ENCODE measurements at places on chromosomes 7 and 10.

DNA sequence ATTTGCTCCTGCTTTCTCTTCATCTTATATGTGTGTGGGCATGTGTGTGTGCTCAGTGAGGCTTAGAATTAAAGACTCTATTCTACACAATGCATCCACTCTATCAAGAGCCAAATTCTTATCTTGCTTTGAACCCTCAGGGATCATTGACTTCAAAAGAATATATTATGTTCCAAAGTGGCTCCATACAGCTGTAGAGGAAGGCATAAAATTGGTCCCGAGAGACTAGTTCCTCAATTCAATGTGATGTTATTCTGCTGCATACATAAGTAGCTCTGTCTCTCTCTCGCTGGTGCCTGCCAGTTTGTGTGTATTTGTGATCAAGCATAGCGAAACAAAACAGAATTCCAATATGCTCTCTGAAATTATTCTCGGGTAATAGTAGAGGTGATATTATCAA lies 997.9 kb upstream of the POT1 start:
- no peak for DNase-seq

DNA sequence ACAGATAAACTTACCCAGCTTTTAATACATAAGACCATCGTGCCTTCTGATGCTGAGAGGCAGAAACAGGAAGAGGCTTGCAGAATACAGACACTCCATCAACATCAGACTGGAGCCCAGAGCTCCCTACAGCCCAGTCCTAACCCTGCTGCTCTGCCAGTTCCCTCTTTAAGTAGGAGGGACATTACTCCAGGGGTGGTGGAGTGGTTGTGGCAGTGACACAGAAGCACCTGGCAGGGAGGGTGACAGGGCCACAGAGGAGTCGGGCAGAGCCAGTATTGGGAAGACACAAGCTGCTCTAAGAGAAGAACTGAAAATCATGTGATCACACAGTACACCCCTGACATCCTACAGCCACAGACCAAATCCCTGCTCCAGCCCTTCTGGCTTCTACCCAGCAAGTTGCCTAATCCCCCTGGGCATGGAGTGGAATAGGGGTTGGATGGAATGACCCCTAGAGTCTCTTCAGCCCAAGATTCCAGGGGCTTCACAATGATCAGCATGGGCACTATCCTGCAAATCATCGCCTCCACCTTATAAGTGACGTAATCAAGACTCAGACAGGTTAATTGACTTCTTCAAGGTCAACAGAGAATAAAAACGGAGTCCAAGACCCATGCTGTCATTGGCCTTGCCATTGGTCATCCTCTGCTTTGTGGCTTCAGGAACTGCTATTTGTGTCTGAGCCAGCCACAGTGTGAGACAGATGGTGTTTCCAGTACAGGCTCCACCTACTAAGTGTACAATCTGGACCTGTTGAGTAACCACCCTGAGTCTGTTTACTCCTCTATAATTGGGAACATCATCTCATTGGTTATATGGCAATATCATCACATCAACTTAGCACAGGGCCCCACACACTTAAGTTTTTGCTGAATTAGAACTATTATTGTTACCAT lies 61.1 kb upstream of the ZMIZ1 start:
- no peak for DNase-seq

GRCh38 chr7:120229084-120229483 lies 43.9 kb upstream of the KCND2 start:
- DNase-seq = no peak

GRCh38 chr7:86928308-86928707 lies 131.1 kb downstream of the ELAPOR2 start:
- no peak for DNase-seq

DNA sequence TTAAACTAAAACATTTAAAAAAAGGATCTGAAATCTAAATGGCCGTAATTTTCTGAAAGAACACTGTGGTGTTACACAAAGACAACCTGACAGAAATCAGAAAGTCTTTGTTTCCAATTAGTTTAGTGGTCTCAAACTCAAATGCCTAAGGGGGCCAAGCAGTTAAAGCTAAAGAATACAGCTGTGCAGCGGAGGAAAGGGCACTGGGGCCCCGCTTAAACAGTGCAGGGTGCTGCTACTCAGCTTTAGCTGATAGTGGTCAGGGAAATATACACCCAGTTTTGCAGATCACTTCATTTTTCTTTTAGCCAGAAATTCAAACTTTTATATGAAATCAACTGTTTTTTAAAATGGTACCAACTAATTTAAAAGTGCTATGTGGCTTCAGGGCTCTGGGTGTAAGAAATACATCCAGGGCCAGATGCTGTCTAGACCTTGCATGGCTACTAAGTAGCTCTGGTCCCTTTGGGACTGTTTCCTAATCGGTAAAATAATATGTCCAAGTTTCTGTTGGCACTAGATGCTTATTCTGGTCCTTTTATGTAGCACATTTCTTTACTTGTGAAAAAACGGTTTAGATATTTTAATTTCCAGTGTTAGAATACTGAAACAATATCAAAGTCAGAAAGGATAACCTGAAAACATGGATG lies 161.8 kb upstream of the LAMB4 start:
- no peak for DNase-seq

GRCh38 chr7:130322615-130323014 lies 22.0 kb upstream of the CPA5 start:
- DNase-seq = no peak
